ENCODE measurements at places on chromosomes 3 and 15.

DNA sequence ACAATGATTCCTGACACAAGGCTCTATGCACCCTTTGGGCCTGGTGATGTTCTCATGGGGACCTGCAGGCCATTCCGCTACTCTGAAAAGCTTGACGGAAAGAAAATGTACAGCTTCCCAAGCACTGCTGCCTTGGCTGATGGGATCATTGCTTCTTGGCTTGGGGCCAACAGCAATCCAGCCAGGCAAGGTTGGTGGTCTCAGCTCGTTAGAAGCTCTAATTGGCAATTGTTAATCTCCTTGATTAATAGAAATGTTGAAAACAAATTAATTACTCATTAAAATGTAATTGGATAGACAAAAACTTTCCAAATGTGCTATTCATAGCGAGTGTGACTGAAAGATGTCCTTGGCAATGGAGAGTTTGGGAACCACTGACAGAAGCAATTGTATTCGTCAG lies 16.3 kb upstream of the MYZAP start:
- no peak for DNase-seq

DNA sequence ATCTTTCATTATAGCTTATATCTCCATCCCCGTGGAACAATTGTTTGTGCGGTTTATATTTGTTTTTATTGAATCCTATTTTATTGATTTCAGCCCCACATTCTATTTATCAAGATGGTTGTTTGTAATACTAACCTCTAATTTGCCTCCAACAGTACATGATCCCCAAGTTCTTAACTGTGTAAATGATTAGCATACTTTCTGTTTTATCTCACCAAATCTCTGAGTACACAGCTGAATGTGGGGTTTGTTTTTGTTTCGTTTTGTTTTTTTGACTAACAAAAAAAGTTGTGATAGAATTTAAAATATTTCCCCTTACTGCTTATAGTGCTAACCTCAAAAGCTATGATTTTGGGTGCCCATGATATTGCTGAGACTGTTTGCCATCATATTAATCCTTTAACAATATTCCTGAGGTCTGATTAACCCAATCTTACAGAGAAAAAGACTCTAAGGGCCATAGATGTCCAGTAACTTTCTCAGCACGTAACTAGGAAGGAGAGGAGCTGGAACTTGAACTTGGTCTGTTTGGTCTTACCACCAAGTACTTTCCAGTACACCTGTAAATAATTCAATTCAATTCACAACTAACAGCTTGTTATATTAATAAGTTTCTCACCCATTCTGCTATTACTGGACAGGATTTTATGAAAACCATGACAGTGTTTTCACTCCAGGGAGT lies 789.8 kb downstream of the TUSC7 start:
- no peak for DNase-seq

- DNase-seq: no peak
Measured at GRCh38 chr3:30629746-30630145, 23.3 kb downstream of the TGFBR2 start.

DNA sequence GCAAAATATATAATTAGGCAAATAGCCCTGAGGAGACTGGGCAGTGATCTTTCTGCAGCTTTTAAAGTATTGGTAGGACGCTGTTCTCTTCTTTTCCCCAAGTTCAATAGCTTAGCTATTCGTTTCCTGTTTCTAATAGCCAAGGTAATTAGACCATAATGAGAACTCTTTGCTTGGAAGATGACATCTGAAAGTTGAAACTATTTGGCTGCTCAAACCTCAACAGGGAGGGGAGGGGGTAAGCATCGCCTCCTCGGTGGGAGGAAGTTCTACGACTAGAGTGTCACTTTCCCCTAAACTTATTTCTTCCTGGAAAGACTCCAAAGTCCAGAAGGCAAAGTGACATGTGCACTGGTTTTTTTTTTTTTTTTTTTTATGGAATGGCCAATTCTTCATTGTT lies 22.8 kb upstream of the ALDH1A3 start:
- no peak for DNase-seq

DNA sequence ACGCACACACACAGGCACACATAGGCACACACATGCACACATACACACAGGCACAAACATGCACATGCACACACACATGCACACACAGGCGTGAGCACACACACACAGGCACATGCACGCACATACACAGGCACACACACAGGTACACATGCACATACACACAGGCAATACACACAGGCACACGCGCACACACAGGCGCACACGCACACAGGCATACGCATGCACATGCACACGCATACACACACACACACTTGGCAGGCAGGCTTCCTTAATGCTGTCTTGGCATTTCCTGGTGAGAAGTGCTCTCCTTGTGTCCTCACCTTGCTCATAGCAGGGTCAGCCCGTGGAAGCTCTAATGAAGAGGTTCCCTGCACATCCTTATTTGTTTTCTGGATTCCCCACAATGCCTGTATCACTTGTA lies 8.4 kb upstream of the SLCO2A1 start:
- no peak for DNase-seq

- DNase-seq: peak; percentile 36
Measured at GRCh38 chr15:101167753-101168462, 83.9 kb downstream of the CHSY1 start.

- no peak for DNase-seq
Measured at GRCh38 chr3:8336456-8336855, 165.2 kb upstream of the LMCD1 start.

Data from HL-60 (cell line).